ENCODE measurements at places on chromosomes 16 and 17.

DNA sequence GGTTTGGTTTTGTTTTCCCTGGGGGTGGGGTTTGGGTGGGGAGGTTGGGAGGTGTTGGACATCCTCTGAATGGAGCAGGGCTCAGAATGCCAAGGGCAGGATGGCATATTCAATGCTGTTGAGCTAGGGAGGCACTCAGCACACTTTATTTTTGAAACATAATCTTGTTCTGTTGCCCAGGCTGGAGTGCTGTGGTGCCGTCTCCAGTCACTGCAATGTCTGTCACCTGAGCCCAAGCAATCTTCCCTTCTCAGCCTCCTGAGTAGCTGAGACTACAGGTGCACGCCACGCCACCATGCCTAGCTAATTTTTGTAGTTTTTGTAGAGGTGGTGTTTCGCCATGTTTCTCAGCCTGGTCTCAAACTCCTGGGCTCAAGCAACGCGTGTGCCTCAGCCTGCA lies 186.1 kb downstream of the RPTOR start:
- no peaks in the 10 kb centered on the region for H3K27me3 ChIP-seq
- no peak overlapping the region for H3K4me3 ChIP-seq
- DNase-seq, result no peak
- no peaks in the 10 kb centered on the region for H3K36me3 ChIP-seq

DNA sequence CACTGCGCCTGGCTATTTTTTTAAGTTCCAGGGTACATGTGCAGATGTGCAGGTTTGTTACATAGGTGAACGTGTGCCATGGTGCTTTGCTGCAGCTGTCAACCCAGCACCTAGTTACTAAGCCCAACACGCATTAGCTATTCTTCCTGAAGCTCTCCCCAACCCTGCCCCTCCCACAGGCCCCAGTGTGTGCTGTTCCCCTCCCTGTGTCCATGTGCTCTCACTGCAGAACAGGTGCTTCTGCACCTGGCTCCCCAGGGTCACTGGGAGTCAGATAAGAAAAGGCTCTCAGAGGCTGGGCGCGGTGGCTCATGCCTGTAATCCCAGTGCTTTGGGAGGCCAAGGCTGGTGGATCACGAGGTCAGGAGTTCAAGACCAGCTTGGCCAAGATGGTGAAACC lies 6.2 kb downstream of the HASPIN start:
- no peaks in the 10 kb centered on the region for H3K27me3 ChIP-seq
- H3K4me1 ChIP-seq, result peaks cover 1% of the 10 kb centered on the region
- no peak overlapping the region for H3K4me3 ChIP-seq
- DNase-seq, result no peak
- H3K36me3 ChIP-seq, result no peaks in the 10 kb centered on the region

- H3K36me3 ChIP-seq, result no peaks in the 10 kb centered on the region
- H3K27me3 ChIP-seq, result peaks cover 3% of the 10 kb centered on the region
- DNase-seq, result no peak
- no peak overlapping the region for H3K27ac ChIP-seq
Measured at GRCh38 chr17:49514071-49514721, 19.1 kb downstream of the NGFR start.

GRCh38 chr17:45029758-45030423 lies 21.5 kb downstream of the DCAKD start:
- H3K27ac ChIP-seq, result no peak overlapping the region
- H3K4me1 ChIP-seq, result no peaks in the 10 kb centered on the region
- no peaks in the 10 kb centered on the region for H3K27me3 ChIP-seq
- DNase-seq, result no peak
- no peak overlapping the region for H3K4me3 ChIP-seq

DNA sequence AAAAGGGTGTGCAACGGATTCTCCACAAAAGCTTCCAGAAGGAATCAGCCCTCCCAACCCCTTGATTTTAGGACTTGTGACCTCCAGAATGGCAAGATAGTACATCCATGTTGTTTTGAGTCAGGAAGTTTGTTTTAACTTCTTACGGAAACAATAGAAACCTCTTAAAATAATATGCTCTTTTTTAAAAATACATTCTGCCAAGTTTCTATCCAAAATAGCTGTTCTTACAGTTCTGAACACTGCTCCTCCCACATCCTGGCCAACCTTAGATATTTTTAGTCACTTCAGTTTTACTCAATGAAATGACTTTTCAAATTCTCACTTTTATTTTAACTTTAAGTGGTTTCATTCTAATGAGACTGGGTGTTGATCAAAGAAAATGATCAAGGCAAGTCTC lies 156.4 kb downstream of the ZNF18 start:
- no peak overlapping the region for H3K4me3 ChIP-seq
- DNase-seq, result no peak
- H3K4me1 ChIP-seq, result no peaks in the 10 kb centered on the region
- H3K27ac ChIP-seq, result no peak overlapping the region
- H3K27me3 ChIP-seq, result no peaks in the 10 kb centered on the region

GRCh38 chr17:29909236-29910003 lies 20.6 kb downstream of the SSH2 start:
- H3K27me3 ChIP-seq, result no peaks in the 10 kb centered on the region
- no peaks in the 10 kb centered on the region for H3K36me3 ChIP-seq
- DNase-seq, result no peak
- H3K27ac ChIP-seq, result no peak overlapping the region
- H3K4me1 ChIP-seq, result peaks cover 13% of the 10 kb centered on the region

GRCh38 chr16:85079785-85080570 lies 32.3 kb downstream of the CIBAR2 start:
- peaks cover 22% of the 10 kb centered on the region for H3K36me3 ChIP-seq
- no peak overlapping the region for H3K27ac ChIP-seq
- DNase-seq, result no peak

GRCh38 chr17:71482625-71483024 lies 638.2 kb upstream of the SOX9 start:
- DNase-seq, result no peak
- H3K4me1 ChIP-seq, result no peaks in the 10 kb centered on the region
- no peaks in the 10 kb centered on the region for H3K36me3 ChIP-seq
- H3K4me3 ChIP-seq, result no peak overlapping the region
- no peak overlapping the region for H3K27ac ChIP-seq
- no peaks in the 10 kb centered on the region for H3K27me3 ChIP-seq

GRCh38 chr16:50812046-50812445 lies 70.2 kb downstream of the CYLD start:
- DNase-seq, result no peak
- no peak overlapping the region for H3K27ac ChIP-seq
- H3K4me3 ChIP-seq, result no peak overlapping the region
- H3K36me3 ChIP-seq, result no peaks in the 10 kb centered on the region

DNA sequence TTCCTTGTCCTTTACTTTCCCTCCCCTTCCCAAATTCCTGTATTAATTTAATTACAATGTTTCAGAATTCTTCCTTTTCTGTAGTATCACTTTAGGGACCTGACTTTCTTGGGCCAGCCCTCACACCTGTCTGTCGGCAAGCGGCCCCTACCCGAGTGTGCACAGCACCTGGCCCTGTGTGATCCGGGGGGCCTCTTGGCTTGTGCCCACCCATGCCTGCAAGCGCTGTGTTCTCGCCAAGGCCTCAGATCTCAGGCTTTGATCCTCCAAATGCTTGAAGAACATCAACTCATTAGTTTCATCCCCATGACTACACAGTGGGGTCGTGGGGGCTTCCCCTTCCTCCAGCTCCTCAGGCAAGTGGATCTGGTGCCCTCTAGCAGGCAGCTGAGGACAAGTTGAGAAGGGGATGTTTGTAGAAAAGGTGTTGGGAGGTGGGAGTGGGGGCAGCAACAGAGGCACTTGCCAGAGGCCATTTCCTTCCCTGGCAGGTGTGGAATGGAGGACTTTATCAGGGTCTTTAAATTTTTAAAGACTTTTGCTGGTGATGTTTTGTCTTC lies 15.7 kb upstream of the CDH3 start:
- no peak overlapping the region for H3K4me3 ChIP-seq
- no peak overlapping the region for H3K27ac ChIP-seq
- no peaks in the 10 kb centered on the region for H3K36me3 ChIP-seq
- no peak for DNase-seq

DNA sequence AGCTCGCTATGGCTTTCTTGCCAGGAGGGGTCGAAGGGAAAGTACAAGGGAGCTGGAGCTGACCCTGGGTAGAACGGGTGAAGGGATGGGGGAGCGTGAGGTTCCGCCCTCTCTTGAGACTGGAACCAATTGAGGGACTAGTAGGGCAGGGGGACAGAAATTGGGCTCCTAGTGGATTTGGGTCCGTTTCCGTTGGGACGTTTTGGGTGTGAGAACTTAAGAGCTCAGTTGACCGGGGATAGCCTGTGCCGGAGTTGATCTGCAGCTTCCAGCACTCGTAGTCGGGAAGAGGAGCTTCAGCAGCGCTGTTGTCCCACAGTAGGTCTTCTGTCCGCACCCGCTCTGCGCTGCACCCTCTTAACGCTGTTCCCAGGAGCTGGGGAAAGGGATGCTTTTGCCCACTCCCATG lies 481 bp downstream of the CNTROB start:
- peak overlapping the region; percentile 85 for H3K27ac ChIP-seq
- H3K4me1 ChIP-seq, result peaks cover 33% of the 10 kb centered on the region
- no peaks in the 10 kb centered on the region for H3K27me3 ChIP-seq
- no peak for DNase-seq

- H3K27ac ChIP-seq, result no peak overlapping the region
- H3K27me3 ChIP-seq, result no peaks in the 10 kb centered on the region
- peak; percentile 40 for DNase-seq
Measured at GRCh38 chr16:17194190-17194780, 276.5 kb downstream of the XYLT1 start.

DNA sequence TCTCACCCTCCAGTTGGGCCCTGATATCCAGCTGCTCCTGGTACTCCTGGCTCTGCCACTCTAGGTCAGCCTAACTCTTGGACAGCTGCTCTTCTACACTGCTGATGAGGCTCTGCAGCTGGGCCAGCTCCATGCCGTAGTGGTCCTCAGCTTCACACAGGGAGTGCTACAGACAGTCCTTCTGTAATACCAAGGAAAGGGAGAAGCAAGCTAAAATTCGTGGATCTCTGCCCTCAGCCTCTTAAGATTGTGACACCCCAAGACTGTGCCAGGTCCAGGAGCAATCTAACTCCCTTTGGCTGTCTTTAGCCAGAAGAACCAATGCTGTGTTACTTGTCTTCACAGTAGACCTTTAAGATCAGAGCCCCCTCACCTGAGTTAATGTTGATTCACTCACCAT lies 7.7 kb upstream of the KRT38 start:
- no peak overlapping the region for H3K4me3 ChIP-seq
- no peak for DNase-seq
- no peaks in the 10 kb centered on the region for H3K27me3 ChIP-seq
- H3K4me1 ChIP-seq, result no peaks in the 10 kb centered on the region
- H3K36me3 ChIP-seq, result no peaks in the 10 kb centered on the region
- H3K27ac ChIP-seq, result no peak overlapping the region

- H3K4me1 ChIP-seq, result peaks cover 11% of the 10 kb centered on the region
- H3K27ac ChIP-seq, result no peak overlapping the region
- no peak for DNase-seq
- no peaks in the 10 kb centered on the region for H3K27me3 ChIP-seq
- no peaks in the 10 kb centered on the region for H3K36me3 ChIP-seq
Measured at GRCh38 chr16:31206776-31207175, 4.2 kb upstream of the PYCARD start.

- peaks cover 57% of the 10 kb centered on the region for H3K4me1 ChIP-seq
- DNase-seq, result peak; percentile 65
Measured at GRCh38 chr17:28949185-28950016, 1.9 kb downstream of the PHF12 start.

- no peaks in the 10 kb centered on the region for H3K27me3 ChIP-seq
- DNase-seq, result no peak
- no peak overlapping the region for H3K27ac ChIP-seq
Measured at GRCh38 chr16:68750193-68750695, 13.2 kb downstream of the CDH1 start.

- no peaks in the 10 kb centered on the region for H3K27me3 ChIP-seq
- no peaks in the 10 kb centered on the region for H3K4me1 ChIP-seq
- H3K36me3 ChIP-seq, result no peaks in the 10 kb centered on the region
- H3K4me3 ChIP-seq, result no peak overlapping the region
- no peak overlapping the region for H3K27ac ChIP-seq
Measured at GRCh38 chr16:81261049-81261648, 22.7 kb downstream of the BCO1 start.

DNA sequence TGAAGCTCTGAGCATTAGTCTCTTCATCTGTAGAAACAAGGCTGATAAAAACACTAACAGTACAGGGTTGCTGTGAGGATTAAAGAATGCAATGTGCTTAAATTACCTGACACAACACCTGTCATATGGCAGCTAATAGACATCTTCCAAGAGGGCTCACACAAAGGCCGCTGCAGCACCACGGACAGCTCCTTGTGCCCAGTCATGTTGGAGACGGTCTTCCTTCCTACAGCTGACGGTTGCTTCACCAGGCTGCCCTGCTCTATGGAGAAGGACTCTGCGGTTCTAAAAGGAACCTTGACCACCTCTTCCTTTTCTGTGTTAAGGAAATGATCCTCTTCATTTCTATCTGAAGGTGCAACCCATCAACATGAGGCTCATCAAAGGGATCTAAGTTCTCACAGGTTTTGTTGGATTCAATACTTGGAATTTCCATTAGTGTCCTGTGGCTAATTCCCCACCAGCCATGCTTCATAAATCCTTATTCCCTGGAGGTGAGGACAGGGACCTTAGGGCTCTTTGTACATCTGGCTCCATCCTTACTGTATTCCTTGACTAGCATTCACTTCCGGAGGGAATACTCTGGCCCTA lies 138.9 kb upstream of the CES5A start:
- no peaks in the 10 kb centered on the region for H3K36me3 ChIP-seq
- no peak overlapping the region for H3K27ac ChIP-seq
- DNase-seq, result peak; percentile 24
- H3K27me3 ChIP-seq, result no peaks in the 10 kb centered on the region
- no peak overlapping the region for H3K4me3 ChIP-seq

DNA sequence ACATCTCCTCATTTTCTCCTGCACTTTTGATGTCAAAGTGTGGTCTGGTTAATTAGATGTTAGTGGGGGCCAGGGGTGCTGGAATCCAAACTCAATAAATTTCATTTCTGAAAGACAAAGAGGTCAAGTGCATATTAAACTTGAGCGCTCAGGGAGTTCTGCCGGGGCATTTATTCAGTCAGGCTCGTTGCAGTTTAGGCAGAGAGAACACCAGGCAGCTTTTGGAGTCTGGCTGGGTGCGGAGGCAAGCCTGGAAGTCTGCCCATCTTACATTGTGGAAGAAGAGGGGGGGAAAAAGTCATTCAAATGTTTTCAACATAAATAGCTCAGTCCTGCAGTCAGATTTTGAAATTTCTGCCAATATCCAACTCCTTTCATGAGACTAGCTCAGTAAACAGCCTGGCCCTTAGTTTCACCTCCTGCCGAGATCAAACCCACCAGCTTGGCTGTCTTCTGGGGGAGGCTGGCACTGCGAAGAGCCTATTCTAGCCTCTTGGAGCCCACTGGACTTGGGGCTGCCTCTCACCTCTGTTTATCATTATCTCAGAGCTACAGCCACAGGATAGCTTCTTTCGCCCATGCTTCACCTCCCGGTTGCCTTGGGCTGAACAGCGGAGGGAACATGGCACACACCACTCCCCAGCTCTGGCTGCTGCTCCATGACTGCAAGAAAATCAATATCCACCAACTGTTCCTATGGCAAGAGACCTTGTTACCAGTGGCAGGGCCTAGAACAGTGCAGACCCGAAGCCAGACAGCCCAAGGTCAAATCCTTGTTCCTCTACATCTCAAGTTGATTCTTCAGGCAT lies 177.4 kb upstream of the CDH5 start:
- no peaks in the 10 kb centered on the region for H3K36me3 ChIP-seq
- H3K27ac ChIP-seq, result no peak overlapping the region
- H3K4me1 ChIP-seq, result no peaks in the 10 kb centered on the region
- DNase-seq, result no peak

Data from CD4-positive, alpha-beta memory T cell (primary cell).